ENCODE measurements at places on chromosomes 16 and 17.

- no peak for DNase-seq
These were observed 66.1 kb downstream of the SMG6 start for GRCh38 chr17:2237521-2237921.

- no peak for DNase-seq
These were observed 14.6 kb upstream of the CDH15 start for GRCh38 chr16:89156740-89157645.

GRCh38 chr17:54085934-54086333, 263.2 kb downstream of the KIF2B start:
- no peak for DNase-seq

DNA sequence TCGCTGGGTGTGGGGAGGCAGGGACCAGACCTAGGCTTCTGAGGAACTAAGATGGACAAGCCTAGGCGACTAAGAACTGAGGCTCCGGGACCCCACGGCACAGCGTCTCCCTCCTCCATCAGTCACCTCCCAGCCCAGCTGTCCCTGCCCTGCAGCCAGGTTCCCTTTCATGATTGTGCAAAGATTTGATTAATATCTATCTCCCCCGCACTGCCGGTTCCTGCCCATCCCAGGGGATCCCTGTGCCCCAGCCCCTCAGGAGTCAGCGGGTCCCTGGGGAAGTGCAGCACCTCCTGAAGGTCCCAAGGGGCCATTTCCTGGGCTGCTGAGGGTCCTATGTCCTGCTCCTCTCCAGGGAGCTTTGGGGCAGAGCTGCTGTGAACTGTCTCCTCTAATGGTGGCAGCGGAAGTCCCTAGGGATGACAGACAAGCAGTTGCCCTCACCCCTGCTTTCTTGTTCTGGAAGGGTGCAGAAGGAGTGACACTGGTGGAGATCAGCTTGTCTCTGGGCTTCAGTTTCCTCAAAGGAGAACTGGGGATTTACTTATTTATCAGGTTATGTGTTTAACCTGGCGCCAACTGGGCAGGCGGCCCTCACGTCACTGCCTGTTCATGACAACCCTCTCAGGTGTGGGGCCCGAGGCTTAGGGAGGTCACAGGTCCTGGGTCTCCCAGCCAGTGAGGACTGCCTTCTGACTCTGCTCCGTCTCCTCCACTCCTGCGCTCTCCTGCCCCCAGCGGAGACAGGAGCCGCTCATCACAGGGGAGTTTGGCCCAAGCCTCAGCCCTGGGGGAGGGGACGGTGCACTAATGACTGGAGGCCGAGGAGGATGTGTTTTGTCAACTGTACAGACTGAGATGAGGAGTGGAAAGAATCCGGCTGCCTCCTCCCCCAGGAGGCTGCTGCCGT, 1.9 kb upstream of the C16orf74 start:
- no peak for DNase-seq

GRCh38 chr16:70574595-70575271, 51.1 kb downstream of the SF3B3 start:
- no peak for DNase-seq

All from occipital lobe (tissue), 3 donors.